ENCODE measurements at places on chromosomes 7 and 10.

- DNase-seq: no peak
These were observed 10.6 kb downstream of the LRIT2 start for GRCh38 chr10:84214612-84215235.

DNA sequence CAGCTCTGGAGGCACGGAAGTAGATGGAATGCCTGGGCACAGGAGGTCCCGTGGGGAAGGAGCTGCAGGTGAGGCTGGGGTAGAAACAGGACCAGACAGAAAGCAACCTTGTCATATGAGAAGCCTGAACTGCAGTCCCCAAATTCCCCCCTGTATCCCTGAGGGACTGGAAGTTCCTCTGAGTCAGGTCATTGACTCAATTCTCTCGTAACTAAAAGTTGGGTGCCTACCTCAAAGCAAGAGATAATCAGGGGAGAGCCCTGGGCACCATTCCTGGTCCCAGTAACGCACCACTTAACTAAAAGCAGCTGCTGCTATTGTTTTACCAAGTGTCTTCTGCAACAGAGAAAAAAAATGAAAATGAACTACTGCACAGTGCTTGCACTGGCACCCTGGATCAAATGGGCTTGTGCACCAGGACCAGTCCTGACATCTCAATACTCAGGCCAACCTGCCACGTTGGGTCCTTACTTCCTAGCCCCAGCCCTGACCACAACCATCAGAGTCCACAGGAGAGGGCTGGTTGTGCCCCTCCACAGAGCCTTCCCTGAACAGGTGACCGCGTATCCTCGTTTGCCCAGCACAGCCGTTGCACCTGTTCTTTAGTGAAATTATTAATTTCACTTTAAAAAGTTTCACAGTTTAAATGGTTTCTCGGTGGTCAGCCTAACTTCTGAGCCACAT is 79.3 kb downstream of the GRID1 start:
- no peak for DNase-seq

- DNase-seq: no peak
These were observed 157.1 kb upstream of the PRKCQ start for GRCh38 chr10:6737080-6737641.

DNA sequence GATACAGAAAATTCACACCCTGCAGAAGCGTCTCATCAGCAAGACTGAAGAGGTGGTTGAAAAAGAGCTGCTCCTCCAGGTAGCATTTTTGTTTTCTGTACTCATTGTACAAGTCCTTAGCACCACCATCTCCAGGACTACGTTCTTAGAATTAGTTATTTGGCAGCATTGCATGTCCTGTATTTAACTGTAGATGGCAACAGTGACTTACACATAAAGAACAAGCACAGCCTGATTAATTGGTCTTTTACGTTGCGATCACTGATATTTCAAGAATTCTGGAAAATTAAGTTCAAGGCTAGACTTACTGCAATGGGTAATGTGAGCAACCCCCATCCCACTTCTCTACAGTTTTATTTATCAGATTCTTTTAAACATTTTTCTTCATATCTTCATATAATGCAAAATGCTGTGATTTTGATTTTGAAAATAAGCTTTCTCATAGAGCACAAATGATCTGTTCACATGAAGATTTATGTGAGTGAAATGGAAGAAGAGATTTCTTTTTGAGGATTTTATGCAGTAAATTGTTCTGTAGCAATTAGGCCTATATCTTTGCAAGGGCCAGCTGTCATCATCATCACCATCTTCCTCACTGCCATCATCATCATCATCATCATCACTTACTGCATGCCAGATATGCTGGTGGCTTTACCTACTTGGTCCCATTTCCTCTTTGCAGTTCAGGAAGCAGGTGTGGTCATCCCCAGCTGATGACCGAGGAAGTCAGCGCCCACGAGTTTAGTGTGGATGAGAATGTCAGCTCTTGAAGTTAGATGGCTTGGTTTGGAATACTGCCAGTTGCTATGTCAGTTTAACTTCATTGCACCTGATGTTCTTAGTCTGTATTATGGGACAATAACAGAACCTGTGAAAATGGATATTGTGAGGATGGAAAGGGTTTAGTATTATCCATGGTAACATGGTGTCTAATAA is 53.4 kb downstream of the CFAP58 start:
- no peak for DNase-seq

DNA sequence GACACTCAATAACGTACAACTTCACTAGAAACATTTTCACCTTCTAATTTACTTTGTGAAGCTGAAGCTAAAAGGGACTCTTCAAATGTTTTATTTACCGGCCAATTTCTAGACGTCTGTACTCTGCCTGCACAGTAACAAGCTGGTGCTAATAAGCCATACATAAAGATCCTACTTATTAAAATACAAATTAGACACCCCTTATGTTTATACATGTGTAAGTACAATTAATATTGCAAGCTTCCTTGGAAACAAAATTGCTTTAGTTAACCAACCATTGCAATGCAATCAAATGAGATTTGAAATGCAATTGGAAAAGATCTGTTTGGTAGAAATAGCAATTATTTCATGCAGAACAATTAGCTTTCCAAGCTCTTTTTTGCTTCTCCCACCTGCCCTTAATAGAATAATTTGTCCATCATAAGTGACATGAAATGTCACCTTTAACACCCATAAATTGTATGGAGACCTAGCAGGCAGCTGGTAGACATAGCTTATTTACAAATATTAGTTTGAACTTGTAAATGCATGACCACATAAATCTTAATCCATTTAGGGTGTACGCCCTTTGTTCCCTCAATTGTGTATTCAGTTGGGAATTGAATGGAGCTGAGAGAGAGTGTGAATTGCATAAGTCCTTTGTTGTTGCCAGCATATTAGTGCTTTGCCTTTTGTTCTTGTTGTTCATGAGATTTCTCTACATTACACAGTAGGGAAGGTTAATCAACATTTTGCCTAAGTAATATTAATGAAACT is 277.1 kb downstream of the CACNA2D1 start:
- DNase-seq: no peak

- DNase-seq: no peak
These were observed 78.4 kb upstream of the EMX2 start for GRCh38 chr10:117464176-117464575.

GRCh38 chr10:120969219-120969645 is 118.1 kb downstream of the WDR11 start:
- DNase-seq: no peak

- no peak for DNase-seq
These were observed 293.5 kb upstream of the IMMP2L start for GRCh38 chr7:111855842-111856227.

DNA sequence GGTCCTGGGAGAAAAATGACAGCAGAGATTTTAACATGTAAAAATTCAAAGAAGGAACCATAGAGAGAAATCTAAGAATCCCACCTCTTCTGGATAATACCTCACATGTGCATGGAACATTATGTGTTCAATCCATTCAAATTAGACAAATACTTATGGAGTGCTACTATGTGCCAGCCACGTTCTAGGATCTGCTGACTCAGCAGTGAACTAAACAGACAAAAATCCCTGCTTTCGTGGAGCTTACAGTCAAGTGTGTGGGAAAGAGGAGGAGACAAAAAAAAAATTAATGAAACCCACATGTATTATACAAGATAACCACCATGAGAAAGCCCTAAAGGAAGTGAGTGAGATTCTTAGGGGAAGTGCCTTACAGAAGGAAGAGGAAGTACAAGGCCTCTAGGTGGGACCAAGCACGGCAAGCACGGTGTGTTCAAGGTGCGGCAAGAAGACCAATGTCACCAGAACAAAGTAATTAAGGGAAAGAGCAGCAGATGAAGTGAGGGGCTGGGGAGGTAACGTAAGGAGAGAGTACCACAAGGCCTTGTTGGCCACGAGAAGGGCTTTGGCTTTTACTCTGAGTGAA is 71.0 kb downstream of the SLC25A13 start:
- no peak for DNase-seq

GRCh38 chr10:13334556-13334955 is 13.5 kb downstream of the SEPHS1 start:
- no peak for DNase-seq

GRCh38 chr7:47504551-47505311 is 77.2 kb downstream of the TNS3 start:
- no peak for DNase-seq

- no peak for DNase-seq
These were observed 17.8 kb upstream of the HKDC1 start for GRCh38 chr10:69202332-69202731.

DNA sequence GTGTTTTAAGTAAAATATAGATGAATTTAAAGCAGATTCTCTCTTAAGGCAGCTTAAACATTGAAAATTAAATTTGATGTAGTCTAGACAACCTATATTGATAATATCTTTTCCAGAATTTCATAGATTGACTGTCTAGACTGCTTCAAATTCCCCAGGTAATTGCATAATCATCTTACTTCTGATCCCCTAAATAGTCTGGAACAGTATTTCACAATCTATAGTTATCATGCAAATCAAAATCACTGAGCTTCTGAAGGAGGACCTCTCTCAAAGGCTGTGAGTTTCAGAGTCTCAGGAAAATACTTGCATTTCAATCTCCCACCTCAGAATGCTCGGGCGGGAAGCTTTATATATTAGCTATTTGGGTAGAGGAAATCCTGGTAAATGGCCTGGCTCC is 87.3 kb downstream of the SEMA3A start:
- no peak for DNase-seq

- DNase-seq: peak; percentile 83
These were observed 124.4 kb downstream of the TACC2 start for GRCh38 chr10:122113161-122113944.

DNA sequence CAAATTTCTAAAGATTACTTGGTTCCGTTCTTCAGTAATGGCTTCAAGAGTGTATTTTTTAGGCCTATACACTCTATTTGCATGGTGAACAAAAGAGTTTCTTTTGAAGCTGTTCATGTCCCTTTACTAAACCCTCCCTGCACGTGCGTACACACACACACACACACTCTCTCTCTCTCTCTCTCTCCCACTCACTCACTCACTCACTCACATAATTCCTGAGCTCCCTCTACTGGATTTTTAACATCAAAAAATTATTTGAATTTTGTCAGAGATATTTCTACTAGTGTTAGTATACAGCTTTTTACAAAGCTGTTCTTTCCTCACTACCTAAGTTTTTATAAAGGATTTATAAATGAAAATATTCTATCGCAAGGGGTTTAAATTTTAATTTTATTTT is 85.9 kb downstream of the UBE3C start:
- no peak for DNase-seq

DNA sequence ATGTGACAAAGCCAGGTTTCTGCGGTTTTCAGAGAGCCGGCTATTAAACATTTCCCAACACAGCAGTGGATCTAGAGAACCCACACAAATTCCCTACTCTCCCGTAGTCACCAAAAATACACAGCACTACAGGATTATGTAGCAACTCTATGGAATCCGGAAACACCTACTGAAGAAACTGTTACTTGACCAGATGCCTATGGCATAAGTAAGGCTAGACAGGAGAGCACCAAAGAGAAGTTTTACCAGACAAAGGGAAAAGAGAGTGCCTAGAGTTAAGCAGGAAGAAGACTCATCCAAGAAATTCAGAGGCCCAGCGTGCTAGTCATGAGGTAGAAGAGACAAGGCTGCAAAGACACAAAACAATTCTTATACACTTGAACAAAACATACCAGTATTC is 321.1 kb downstream of the PARD3 start:
- no peak for DNase-seq

GRCh38 chr10:68133523-68133922 is 24.2 kb downstream of the MYPN start:
- peak; percentile 57 for DNase-seq

- peak; percentile 25 for DNase-seq
These were observed 38.8 kb downstream of the TMEM270 start for GRCh38 chr7:73899731-73900142.

GRCh38 chr7:135886345-135887132 is 90.6 kb downstream of the MTPN start:
- no peak for DNase-seq

DNA sequence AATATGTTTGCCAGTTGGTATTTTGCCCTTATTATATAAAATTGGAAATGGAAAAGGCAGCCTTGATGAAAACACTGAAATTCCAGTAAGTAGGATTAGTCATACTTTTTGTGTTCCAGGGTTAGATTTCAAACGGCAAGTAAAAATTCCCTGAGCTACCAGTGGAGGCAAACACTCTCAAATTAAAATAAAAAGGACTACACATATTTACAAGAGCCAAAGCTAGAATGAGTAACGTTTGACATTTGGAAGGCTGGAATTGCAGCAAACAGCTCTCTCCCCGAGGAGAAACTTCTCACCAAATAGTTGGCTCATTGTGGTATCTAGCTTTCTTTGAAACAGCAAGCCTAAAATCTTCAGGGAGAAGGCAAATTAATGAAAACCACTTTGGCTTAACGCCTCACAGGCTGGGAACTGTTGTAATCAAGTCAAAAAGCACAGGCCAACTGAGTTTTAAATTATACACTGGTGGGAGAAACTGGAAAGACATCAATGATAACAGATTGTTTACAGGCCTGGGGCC is 288.4 kb downstream of the SNX13 start:
- no peak for DNase-seq

DNA sequence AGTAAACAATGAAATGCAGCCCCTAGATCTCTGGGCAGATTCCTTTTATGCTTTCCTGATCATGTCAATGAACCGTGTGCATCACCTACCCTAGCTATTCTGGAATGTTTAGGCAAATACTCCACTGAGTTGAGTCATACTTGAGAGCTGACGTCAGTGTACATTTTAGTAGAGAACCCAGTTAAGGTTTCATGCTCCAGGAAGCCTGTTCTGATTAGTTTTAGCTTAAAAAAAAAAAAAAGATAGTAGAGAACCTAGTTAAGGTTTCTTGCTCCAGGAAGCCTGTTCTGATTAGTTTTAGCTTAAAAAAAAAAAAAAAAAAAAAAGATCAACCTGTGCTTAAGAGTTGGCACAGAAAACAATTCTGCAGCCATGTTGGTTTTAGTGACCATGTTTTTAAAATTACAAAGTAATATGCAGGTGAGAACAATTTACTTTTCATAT is 3.7 kb upstream of the MCU start:
- no peak for DNase-seq

DNA sequence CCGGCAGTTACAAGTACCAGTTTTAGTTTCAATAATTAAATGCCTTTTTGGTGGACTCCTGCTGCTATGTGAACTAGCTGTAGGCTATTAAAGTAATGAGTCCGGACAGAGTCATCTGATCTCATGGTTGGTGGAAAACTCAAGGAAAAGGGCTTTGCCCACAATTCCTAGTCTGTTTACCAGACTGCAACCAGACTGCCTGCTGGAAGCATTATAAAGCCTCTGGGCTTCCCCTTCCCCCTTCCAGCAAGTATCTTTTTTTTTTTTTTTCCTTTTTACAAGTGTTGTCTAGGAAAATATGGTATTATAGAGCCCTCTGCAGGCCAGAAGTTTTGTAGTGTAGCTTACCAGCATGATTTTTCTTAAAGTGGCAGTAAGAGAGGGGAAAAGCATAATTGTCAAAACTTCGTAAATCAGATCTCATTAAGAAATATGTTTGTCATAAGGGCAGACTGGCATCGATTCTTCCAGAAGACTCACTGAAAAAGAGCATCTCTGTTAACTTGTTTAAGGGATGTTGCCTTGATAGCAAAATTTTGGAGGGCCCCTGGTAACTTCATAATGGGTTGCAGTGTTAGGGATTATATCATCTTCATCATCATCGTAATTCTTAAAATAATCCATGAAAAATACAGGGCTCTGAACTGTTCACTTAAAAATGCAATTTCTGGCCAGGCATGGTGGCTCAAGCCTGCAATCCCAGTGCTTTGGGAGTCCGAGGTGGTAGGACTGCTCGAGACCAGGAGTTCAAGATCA is 181.3 kb downstream of the TAX1BP1 start:
- no peak for DNase-seq

Measured in heart left ventricle (tissue), 16 donors.